ENCODE measurements at places on chromosomes 2 and 18.

- no peak for DNase-seq
Measured at GRCh38 chr2:114056294-114057143, 166.6 kb downstream of the ACTR3 start.

DNA sequence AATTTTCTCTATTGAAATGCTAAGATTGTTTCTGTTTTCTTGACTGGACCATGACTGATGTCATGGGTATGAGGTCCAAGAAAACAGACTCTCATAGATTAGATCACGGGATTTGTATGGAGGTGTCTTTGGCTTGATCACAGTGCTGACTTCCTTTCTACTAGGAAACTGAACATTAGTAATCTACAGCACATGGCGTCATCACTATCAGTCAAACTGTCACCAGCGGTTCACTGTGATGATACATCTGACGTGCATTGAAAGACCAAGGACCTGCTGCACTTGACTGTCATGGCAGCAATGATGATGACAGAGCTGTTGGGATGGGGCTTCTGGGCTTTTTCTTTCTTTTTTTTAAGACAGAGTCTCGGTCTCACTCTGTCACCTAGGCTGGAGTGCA is 28.2 kb upstream of the IMPA2 start:
- DNase-seq: no peak

GRCh38 chr2:54683596-54683995 is 39.9 kb upstream of the EML6 start:
- DNase-seq: no peak

DNA sequence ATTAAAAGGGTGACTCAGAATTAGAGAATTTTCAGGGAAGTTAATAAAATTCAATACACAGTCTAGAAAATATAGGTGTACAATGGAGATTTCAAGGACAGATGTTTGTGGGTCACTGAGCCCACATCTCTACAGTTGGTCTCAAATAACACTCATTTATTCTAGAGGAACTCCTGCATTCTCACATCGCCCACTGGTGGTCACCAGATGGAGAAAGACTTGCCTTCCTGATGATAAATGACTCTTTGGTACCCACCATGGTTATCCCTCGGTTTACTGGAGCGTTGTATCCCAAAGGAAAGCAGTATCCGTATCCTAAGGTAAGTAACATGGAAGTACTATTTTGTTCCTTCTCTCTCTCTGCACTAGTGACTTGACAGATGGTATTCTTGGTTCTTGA is 1297.1 kb downstream of the DPP10 start:
- no peak for DNase-seq

- DNase-seq: no peak
Measured at GRCh38 chr2:145755019-145755837, 1235.3 kb upstream of the ZEB2 start.

DNA sequence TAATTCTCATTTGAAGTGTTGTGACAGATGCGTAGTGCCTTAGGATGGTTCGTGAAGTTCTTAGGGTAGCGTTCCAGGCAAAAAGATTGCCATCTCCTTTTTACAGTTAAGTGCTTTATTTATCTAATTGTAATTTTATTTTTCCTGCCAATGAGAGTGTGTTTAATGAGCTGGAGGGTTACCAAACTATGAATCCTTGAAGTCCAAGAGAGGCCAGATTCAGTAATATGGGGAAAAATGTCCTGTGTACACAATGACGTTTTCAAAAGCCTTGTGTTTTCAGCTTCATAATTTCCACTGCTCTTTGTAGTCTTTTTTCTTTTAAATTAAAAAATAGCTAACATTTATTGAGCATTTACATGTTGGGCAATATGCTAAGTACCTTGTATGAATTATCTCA is 23.8 kb downstream of the ACYP2 start:
- DNase-seq: peak; percentile 14

- peak; percentile 32 for DNase-seq
Measured at GRCh38 chr18:53946594-53946993, 277.9 kb downstream of the MBD2 start.

DNA sequence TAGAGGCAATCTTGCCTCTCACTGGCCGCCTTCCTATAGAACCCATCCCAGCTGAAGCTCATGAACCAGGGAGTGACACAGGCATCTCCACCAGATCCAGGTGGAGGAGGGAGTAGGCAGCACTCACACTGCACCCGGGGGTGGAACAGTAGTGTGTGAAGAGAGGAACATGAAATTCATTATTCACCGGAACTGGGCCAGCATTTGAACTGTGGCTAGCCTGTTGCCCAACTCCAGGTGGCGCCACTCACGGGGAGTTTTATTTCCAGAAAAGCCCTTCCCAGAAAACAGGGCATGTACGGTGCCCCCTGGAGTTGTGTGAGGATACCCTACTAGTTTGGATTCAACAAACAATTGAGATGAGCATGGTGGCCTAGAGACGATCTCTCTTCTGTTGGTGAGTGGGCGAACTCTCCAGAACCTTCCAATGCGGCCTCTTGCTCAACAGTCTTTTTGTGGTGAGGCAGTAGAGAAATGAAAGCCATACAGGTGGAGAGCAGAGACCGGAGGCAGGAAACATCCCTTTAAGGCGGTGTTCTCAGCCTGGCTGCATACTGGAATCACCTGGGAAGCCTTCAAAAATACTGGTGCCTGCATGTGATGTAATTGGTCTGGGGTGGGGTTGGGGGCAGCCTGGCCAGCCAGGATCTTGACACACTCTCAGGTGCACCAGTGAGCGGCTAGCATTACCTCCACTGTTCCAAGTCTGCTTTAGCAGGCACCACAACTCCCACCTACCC is 73.5 kb upstream of the NEDD4L start:
- peak; percentile 12 for DNase-seq

DNA sequence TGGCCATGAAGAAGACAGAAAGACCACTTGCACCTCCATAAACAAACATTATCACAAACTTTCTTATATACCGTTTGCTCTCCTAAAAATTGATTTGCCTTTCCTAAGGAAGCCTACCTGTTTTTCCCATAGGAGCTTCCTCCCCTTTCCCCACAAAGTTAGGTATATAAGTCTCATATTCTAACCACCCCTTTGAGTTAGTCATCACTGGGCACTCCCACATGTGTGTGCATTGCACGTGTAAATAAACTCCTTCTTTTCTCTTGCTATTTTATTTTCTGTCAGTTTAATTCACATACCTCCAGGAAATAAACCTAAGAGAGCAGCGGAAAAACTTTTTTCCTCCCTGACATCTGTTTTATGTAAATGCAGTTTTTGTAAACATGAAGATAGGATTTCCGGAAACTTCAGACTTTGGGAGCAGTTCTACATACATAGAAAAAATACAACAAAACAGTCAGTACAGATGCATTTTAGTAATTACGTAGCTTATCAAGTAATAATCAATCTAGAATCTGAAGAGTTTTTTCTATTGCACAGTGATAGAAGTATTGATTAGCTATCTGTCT is 46.6 kb downstream of the PLCL1 start:
- no peak for DNase-seq

- no peak for DNase-seq
Measured at GRCh38 chr2:37564356-37564755, 107.1 kb downstream of the CDC42EP3 start.

DNA sequence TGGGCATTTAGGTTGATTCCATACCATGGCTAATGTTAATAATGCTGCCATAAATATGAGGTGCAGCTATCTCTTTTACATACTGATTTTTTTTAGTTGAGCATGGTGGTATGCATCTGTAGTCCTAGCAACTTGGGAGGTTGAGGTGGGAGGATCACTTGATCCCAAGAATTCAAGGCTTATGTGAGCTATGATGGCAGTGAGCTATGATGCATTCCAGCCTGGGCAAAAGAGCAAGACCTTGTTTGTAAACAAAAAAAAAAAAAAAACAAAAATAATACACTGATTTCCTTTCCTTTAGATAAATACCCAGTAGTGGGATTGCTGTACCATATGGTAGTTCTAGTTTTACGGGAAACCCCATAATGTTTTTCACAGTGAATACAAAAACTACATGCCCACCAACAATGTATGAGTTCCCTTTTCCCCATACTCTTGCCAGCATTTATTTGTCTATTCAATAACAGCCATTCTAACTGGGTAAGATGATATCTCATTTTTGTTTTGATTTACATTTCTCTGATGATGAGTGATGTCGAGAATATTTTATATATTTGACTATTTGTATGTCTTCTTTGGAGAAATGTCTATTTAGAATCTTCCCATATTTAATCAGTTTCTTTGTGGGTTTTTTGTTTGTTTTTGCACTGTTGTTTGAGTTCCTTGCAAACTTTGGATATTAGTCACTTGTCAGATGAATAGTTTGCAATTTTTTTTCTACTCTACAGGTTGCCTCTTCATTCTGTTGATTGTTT is 281.0 kb upstream of the KYNU start:
- DNase-seq: no peak
